ENCODE measurements at places on chromosomes 7 and 10.

DNA sequence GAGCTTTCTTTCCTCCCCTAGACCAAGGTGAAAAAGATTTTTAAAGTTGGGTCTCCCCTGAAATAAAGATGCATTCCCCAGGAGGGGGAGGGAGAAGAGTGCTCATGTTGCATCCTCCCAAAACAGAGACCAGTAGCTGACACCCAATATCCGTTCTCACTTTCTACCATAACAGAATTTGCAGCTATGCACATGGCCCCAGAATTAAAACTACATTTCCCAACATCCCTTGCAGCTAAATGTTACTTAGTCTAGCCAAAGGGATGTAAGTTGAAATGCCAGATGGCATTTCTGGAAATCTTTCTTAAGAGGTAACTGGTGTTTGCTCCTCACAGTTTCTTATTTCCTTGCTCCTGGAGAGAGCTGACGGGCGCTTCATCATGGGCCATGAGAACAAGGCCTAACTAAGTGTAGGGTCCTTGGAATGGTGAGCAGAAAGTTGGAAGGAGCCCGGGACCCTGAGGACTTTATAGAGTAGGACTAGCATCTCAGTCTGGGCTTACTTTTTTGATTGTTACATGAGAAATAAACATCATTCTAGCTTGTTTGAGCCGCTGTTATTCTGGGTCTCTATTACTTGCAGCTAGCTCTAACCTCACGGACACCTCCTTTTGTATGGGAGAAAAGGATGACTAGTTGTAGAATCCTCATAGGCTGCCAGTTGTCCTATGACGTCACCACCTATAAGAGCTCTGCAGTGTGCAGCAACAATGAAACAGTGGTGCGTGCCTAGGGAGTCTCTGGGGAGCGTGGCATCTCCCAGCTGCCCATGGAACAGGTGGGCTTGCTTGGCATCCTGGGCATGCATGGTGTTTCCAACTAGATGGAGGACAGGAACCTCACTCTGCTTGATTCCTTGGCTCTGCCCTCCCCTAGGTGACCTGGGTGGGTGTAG, 46.1 kb upstream of the EXOC6 start:
- no peak for DNase-seq

GRCh38 chr10:43982250-43982649, 333.6 kb upstream of the ZNF32 start:
- no peak for DNase-seq

DNA sequence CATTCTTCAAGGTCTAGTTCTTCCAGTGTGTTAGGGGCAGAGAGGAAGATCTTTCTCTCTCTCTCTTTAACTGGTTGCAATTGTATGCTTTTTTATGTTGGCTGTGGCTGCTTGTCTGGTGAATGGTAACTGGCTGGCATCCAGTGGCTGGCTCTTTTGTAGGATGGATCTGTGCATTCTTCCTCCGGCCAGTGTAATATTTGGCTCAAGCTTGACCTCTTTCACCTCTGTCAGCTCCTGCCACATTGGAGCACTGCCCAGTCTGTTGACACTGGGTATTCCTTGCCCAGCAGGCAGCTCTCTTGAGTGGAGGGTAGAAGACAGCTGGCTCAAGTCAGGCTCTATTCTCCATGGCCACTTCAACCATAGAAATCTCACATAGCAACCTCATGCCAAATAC, 528.3 kb downstream of the PHTF2 start:
- DNase-seq, result no peak

DNA sequence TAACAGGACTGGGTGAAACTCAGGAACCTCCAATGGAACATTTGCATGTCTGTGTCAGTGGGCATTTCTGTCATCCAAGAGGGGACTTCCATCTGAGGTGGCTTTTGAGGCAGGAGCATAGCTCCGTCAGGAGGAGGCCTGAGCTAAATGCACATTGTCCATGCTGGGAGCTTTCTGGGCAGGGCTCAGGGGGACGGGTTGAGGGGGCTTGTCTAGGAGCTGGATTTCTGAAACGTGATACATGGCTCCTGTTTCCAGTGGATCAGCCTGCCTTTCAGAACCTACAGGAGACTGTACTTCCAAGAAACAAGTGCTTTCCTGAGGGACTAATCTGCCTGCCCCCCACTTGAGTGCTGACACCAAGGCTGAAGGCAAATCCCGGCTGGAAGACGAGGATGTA, 40.5 kb upstream of the GDF10 start:
- DNase-seq, result no peak

GRCh38 chr7:98319176-98319575, 37.7 kb downstream of the BRI3 start:
- no peak for DNase-seq

DNA sequence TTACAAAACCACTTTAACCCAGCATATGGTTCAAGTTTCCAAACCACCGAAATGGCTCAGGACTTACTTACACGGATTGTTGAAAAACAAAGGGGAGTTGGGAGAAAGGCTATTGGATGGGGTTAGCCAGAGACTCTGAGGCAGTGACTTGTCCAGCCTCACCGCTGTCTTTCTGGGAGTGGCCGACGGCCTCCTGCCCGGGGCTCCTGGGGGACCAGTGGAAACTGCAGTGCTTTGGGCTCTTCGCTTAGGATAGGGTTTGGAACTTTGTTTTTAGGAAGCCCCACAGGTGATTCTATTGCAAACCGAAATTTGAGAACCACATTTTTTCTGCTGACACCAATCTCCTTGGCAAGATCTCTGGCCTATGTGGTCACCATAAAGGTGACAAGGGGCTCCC, 38.1 kb upstream of the R3HCC1L start:
- no peak for DNase-seq

GRCh38 chr10:127158662-127159061, 37.7 kb downstream of the INSYN2A start:
- DNase-seq, result no peak

- no peak for DNase-seq
These were observed 79.4 kb downstream of the TFPI2 start for GRCh38 chr7:93811198-93811597.

- no peak for DNase-seq
These were observed 72.9 kb downstream of the ARHGAP21 start for GRCh38 chr10:24650669-24651391.

DNA sequence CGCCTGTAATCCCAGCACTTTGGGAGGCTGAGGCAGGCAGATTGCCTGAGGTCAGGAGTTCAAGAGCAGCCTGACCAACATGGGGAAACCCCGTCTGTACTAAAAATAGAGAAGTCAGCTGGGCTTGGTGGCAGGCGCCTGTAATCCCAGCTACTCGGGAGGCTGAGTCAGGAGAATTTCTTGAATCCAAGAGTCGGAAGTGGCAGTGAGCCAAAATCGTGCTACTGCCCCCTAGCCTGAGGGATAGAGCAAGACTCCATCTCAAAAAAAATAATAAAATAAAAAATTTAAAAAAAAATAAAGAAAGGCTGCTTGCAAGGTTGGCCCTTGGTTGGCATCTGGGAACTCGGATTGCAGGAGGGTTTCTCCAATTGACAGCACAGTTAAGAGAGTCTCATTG, 221.6 kb downstream of the DGKI start:
- DNase-seq, result no peak

DNA sequence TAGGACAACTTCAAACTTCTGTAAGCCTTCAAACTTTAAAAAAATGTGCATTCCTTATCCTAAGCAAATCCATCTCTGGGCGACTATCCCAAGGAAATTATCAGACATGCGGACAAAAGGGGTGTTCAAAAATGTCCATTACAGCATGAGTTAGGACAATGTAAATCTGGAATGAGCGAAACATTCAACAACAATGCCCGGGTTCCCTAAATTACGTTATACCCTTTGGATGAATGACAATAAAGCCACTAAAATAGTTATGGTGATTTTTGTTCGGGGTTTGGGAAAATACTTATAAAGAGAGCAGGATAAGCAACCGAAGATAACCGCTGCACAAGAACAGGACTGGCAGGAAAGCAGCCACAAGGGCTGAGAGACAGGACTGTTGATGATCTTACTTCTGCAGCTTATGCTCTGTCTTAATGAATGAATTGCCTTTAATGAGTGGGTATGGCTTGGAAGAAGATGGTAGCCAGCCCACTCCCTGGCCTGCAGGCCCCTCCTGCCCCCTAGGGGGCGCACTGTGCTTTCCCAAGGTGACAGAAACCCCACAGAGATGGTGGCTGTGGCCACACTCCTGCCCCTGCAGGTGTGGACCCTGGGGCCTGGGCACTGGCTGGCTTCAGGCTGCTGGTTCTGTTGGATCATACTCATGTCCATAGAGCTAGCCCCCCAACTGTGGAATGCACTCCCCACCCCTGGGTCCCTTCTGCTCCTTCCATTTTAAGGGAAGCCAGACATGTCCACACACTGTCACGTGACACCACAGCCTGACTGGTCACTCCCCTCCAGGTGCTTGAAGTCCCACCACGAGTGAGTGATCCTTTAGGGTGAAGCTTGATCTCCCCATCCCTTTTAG, 45.0 kb downstream of the ZCCHC24 start:
- peak; percentile 42 for DNase-seq

- DNase-seq, result no peak
These were observed 5.6 kb downstream of the CELF2 start for GRCh38 chr10:11023009-11023953.

GRCh38 chr7:95999481-95999880, 227.1 kb downstream of the DYNC1I1 start:
- DNase-seq, result no peak

DNA sequence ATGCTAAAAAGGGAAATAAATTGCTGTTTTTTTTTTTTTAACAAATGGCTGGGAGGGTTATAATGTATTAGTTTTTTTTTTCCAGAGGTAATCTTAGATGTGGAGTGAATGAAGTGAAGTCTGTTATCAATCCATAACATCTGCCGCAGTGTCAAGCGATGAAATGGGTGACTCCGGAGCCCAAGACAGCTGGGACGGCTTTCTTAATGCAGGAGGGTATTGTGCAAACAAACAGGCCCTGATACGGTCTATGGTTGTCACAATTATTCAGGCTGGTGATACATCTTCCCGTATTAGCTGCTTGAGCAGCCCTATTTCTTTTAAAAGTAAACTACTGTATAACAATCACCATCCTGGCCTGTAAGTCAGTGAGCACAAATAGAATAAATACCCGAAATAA, 1231.2 kb downstream of the GATA3 start:
- DNase-seq, result no peak

DNA sequence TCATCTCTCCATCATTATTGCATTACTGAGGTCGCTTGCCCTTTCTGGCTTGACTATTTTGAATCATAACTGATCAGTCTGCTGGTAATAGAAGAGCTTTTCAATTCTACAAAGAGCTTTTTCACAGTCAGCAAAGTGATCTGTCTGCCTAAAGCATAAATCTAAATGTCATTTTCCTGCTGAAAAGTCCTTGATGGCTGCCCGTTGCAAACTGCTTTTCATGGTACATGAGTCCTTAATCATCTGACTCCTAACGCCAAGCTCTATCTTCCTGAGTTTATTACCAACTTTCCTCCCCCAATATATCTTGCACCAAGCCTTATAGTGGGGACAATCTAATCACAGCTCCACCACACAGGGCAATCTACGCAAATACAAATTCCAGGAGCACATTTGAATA, 39.8 kb downstream of the THSD7A start:
- no peak for DNase-seq

DNA sequence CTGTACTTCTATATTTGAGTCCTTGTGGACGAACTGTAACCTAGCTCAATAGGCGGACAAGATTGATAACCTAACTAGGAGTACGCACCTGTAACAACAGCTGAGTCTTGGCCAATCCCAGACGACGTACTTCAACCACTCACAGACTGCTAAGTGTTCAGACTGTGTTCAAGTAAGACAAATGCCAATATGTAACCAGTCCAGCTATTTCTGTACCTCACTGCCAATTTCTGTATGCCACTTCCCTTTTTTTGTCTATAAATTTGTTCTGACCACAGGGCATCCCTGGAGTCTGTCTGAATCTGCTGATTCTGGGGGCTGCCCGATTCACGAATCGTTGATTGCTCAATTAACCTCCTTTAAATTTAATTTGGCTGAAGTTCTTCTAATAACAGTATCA, 32.2 kb downstream of the HACD1 start:
- no peak for DNase-seq

DNA sequence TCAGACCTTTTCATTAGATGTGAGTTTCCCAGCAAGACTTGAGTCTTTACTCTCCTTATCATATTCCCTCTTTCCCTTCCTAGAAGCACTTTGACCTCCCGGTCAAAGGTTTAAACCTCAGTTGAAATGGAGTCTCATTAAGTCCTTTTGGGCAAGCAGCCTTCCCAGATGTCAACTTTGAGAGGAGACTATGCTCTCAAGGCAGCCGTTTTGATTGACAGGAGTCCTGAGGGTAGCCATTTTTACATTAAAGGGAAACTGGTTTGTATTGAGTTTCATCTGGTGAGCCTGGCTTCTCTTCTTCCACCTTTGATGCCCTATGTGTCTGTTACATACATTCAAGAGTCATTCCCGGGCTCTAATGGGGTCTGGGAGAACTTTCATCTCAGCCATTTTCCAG, 685.1 kb downstream of the LRMDA start:
- no peak for DNase-seq

- no peak for DNase-seq
These were observed 162.2 kb downstream of the RAPGEF5 start for GRCh38 chr7:22194658-22195273.

DNA sequence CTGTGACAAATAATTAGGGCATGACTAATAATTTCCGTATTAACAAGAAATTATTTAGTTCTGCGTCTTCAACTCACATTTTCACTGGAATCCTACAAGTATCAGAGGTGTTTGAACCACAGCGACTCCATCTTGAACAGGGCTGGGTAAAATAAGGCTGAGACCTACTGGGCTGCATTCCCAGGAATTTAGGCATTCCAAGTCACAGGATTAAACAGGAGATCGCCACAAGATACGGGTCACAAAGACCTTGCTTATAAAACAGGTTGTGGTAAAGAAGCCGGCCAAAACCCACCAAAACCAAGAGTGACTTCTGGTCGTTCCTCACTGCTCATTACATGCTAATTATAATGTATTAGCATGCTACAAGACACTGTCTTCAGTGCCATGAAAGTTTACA, 14.9 kb upstream of the LANCL2 start:
- no peak for DNase-seq

DNA sequence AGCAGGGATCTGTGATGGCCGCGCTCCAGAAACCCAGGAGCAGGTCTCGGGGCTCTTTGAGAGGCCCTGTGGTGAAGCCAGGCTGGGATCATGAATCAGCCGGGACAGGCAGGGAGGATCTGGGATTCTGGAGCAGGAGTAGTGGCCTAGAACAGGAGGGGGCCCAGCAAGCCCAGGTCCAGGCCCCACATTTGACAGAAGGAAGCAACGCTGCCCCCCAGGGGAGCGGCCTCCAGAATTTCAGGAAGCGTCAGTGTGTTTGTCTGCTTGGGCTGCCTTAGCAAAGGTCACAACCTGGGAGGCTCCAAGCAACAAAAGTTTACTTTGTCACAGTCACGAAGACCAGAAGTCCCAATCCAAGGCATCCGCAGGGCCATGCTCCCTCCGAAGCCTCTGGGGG, 36.8 kb downstream of the CLRN3 start:
- no peak for DNase-seq

Data from stimulated activated CD4-positive, alpha-beta T cell treated with anti-CD3 and anti-CD28 coated beads, Interleukin-4, amount 100 ng/mL, for 1 hour (primary cell).